GM12878 (cell line): ENCODE measurements at places on chromosomes 1 and 21. TPM values are rescaled to one million over a fixed set of nuclear protein-coding genes. Genes with fewer than 3 reads are reported as not detected.

- no peak for DNase-seq
These were observed 71.6 kb downstream of the RERE start for GRCh38 chr1:8745749-8746390.

GRCh38 chr1:20641975-20642374 is 8.7 kb downstream of the PINK1 start:
- no peak for DNase-seq

DNA sequence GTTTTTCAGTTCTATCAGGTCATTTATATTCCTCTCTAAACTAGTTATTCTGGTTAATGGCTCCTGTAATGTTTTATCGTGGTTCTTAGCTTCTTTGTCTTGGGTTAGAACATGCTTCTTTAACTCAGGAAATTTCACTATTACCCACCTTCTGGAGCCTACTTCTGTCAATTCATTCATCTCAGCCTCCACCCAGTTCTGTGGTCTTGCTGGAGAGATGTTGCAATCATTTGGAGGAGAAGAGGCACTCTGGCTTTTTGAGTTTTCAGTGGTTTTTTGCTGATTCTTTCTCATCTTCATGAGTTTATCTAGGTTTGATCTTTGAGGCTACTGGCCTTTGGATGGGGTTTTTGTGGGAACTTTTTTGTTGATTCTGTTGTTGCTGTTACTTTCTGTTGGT is 213.0 kb downstream of the BRINP2 start:
- no peak for DNase-seq

DNA sequence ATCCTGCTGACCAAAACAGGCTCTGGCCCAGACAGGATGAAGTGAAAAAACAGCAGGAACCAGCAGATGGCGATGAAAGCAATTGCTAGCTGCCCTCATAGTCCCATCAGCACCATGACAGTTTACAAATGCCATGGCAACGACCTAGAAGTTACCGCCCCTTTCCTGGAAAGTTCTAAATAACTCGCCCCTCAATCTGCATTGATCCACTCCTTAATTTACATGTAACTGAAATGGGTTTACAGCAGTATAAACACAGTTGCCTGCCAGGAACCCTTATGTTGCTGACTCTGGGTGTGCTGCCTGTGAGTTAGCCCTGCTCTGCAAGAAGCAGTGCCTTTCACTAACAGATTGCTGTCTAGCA is 65.5 kb upstream of the CR1L start:
- peak; percentile 17 for DNase-seq

DNA sequence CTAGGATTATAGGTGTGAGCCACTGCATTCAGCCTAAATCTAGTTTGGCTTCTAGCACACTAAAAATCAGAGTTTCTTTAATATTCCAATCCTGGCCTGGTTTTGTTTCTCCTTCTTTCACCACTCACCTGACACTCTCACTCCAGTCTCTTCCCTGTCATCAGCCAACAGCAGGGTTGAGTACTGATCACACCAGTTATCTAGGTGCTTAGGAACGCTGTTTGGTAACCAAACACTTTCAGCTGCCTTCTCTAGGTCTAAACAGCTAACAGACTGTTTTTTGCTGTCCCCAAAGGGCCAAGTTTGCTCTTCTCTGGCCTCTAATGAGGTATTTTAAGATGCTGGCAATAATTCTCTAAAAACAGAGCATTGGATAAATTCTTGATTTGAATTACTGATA is 17.7 kb upstream of the FRRS1 start:
- peak; percentile 36 for DNase-seq

Gene BGLAP
- 0.40 and 0.74 TPM in 2 replicates for total RNA-seq

Gene PDC
- total RNA-seq = not detected in 2 replicates

DNA sequence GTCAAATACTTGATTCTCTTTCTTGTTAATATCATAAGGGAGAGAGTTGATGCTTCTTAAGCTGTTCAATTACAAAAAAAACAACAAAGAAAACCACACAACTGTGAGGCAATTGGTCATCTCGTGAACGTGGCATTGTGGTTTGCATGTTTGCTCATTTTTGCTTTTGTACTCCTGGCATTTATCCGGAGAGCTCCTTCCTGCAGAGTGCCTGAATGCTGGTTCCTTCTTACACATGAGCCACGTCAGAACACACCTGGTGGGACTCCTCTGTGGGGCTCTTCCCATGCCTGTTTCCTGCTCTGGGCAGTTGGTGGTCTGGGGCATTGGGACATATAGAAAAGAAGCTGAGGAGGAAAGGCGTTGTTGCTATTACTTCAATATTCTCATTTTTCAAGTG is 25.7 kb downstream of the KCNK1 start:
- DNase-seq = no peak

DNA sequence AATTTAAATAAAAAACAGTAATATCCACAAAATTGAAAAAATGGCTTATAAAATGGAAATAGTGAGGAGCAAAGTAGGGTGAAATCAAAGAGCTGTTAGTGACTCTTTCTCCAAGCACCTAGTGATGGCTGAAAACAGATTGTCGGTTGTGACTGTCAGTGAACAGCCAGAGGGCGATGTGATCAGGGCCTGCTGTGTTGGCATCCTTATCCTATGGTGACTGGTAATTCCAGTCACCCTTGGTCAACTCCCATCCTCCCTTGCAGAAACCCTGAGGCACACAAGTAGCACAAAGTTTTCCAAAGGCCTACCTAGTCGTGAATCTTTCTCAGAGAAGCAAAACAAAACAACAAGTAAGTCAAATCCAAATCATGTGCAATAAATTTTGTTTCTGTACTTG is 599.8 kb upstream of the CXADR start:
- DNase-seq = no peak

Gene TSPAN1
- 0.18 and 0.61 TPM in 2 replicates for total RNA-seq

GRCh38 chr1:69129538-69129937 is 438.2 kb upstream of the LRRC7 start:
- DNase-seq = no peak

DNA sequence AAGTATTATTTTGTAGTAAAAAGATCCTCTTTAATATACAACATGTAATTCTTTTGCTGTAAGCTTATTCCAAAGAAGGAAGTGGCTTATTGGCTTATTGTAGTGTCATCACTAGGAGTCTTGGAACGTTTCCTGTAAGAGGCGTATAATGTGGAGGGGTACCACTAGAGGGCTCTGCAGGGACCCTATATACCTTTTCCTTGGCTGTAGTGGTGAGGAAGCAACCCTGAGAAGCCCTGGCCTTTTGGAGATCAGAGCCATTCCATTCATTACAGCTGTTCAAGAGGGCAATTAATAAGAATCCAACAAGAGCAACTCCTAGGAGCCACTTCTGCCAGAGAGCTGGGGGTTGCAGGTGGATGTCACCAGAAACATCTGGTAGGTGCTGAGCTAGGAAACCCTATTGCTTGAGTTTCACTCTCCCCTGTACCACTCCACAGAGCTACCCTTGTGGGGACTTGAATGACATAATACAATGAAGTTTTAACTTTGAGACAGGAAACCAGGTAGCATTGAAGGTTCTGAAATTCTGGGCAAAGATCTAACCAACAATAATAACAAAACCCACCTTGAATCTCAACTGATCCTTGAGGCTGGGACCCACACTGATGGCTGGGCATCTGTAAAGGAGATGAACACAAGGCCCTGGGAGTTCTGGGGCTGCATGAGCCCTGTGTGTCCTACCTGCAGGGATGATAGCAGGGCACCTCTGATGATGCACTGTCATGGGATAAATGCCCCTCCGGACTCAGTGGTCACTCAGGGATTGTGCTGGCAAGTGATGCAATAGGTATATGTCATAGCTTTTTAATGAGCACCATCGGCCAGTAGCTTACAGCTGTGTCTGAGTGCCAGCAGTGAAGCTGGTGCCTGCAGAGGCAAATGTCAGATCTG is 160.2 kb upstream of the COA6 start:
- peak; percentile 28 for DNase-seq

GRCh38 chr1:205443585-205444299 is 12.1 kb downstream of the BLACAT1 start:
- no peak for DNase-seq

Gene KRTAP20-3
- not detected in 2 replicates for total RNA-seq

- DNase-seq = no peak
These were observed 9.5 kb downstream of the CD5L start for GRCh38 chr1:157831968-157832626.

DNA sequence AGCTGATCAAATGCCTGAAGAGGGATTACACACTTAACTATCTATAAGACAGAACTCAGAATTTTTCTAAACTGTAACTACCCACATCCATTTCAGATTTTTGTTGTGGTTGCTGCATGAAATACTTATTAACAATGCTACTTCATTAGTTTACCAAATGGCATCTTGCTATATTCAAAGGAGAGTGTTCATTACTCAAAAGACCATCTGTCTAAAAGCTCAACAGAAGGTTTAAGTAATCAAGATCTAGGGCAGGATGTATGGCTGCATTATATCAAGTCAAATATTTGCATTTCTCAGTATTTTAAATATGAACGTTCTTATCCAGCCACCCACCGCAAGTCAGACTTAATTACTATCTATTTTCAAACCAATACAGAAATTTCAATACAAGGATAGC is 79.9 kb downstream of the SIPA1L2 start:
- DNase-seq = no peak

DNA sequence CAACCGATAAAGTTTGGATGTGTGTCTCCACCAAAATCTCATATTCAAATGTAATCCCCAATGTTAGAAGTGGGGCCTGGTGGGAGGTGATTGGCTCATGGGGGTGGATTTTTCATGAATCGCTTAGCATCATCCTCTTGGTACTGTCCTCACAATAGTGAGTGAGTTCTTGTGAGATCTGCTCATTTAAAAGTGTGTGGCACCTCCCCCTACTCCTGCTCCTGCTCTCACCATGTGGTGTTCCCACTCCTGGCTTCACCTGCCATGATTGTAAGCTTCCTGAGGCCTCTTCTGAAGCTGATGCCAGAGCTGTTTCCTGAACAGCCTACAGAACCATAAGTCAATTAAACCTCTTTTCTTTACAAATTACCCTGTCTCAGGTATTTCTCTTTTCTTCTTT is 28.2 kb upstream of the PRDX6 start:
- DNase-seq = no peak

Gene CTSE
- 0.26 TPM in 1 of 2 replicates, not detected in the other for total RNA-seq

GRCh38 chr1:64934878-64935275 is 31.5 kb downstream of the JAK1 start:
- no peak for DNase-seq

- no peak for DNase-seq
These were observed 45.8 kb downstream of the SIM2 start for GRCh38 chr21:36744560-36745231.

- DNase-seq = no peak
These were observed 9.2 kb upstream of the SERTAD4 start for GRCh38 chr1:210223226-210223904.

Gene S100A8
- total RNA-seq = not detected in 2 replicates

Gene ADGRB2
- total RNA-seq = 0.27 and 0.33 TPM in 2 replicates

DNA sequence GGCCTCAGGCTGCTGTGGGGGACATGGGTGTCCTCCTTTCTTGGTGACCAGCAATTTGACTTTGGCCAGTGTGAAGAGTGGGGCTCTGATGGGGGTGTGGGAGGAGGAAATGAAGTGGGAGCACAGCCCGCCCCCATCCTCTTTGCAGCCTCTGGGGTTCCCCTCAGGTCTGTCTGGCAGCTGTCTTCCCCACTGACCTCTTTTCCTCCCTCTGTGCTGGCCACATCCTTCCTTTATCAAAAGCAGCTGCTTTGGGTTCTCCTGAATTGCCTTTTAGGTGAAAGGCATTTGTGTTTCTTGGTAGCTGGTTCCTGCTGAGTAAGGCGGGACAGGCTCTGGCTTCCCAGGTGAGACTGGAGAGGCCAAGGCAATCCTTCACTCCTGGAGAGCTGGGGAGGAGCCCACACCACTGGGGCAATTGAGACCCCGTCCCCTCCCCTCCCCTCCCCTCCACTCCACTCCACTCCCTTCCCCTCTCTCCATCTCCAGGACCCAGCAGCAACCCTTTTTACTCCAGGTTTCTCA is 24.9 kb downstream of the PCAT6 start:
- DNase-seq = no peak

GRCh38 chr1:104082221-104082620 is 332.5 kb downstream of the AMY1C start:
- DNase-seq = no peak
